Ascending aorta (tissue), 2 donors: ENCODE measurements at places on chromosomes 1 and 21.

GRCh38 chr21:42474043-42474831 is 21.8 kb downstream of the RSPH1 start:
- peak; percentile 55 for DNase-seq

DNA sequence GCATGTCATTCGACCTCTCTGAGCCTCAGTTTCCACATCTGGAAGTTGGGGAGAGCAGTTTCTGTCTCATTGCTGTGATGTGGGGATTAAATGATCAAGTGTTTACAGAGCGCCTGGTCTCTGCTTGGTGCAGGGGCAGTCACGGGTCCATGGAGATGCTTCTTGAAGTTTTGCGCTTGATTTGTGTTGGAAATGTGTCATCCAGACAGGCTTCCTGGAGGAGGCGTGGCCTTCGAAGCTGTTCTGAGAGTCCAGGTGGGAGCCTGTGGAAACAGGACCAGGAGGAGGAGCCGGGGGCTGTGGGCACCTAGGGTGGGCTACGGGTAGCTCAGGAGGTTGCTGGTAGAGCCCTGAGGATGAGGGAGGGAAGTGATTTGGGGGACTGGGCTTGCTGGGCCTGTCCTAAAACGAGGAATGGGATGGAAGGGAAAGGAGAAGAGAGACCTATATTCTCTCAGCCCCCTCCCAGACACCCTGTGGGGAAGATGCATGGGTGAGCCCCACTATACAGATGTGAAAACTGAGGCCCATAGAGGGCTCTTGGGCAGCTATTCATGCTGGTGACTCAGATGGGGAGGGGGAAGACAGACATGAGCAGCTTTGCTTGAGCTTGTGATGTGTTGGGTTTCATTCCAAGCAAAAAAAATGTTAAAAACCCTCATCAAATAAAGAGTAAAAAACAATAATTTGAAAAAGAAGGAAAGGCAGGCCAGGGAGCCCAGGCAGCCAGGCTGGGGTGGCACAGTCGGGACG is 107.2 kb upstream of the WNT4 start:
- DNase-seq, result no peak

- DNase-seq, result no peak
Observed at GRCh38 chr1:55947446-55947845, 631.9 kb downstream of the PLPP3 start.

- DNase-seq, result no peak
Observed at GRCh38 chr1:86487131-86487810, 18.5 kb downstream of the CLCA1 start.

DNA sequence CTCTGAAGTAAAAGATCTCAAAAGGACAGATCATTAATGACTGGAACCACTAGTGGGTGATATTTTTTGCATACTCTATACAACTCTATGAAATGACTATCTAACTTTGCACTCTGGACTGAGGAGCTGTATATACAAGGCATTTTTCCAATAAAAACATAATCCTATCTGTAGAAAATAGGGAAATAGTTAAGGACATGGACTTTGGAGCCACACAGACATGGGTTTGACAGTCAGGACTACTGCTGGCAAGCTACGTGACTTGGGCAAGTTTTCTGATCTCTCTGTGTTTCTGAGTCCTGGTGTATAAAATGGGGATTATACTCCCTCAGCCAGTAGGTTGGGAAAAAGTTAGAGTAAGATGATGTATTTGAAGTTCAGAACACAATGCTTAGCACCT is 20.9 kb upstream of the HSD3B2 start:
- DNase-seq, result no peak

DNA sequence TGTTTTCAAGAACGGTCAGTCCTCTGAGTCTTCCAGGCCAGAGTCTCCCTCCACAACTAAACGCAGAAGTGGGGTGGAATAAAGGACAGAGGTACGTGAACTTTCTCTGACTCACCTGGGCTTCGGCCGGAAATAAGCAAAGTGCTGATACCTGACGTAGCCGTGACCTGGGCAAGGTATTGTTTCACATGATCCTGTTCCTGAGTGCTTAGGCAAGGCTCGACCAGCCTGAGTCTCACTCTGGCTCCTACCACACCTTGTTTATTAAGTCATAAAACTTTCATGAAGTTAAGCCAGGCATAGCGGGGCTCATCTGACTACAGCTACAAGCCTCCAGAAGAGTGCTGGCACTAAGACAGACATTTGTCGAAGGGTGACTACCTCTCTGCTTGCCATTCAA is 327.5 kb downstream of the SETD4 start:
- DNase-seq, result no peak

DNA sequence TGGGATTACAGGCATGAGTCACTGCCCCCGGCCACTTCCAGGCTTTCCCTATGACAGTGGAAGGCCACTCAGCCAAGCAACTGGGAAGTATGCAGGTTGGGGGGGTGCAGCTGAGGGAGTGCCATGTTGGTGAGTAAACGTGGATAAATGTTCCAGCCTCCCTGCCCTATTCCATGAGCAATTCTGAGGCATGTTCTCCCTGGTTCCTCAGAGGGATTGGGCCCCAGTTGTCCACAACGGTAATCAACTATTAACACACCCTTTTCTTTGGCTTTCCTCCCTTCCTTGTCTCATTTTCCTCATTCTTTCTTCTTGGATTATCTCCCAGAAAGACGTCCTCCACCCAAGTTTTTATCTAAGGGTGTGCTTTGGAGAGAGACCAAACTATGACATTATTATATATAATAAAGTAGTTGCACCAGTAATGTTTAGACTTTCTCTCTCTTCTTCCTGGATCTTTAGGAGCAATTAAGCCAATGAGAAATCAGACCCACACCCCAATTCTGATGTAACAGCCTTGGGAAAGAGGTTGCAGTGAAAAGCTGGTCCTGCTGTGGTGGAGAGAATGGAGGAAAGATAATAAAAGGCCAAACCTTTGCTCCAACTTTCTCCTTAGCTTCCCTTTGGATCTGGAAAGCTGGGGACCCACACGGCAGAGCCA is 6.8 kb upstream of the SLAMF9 start:
- no peak for DNase-seq

GRCh38 chr21:21109736-21110135 is 111.5 kb downstream of the NCAM2 start:
- no peak for DNase-seq

DNA sequence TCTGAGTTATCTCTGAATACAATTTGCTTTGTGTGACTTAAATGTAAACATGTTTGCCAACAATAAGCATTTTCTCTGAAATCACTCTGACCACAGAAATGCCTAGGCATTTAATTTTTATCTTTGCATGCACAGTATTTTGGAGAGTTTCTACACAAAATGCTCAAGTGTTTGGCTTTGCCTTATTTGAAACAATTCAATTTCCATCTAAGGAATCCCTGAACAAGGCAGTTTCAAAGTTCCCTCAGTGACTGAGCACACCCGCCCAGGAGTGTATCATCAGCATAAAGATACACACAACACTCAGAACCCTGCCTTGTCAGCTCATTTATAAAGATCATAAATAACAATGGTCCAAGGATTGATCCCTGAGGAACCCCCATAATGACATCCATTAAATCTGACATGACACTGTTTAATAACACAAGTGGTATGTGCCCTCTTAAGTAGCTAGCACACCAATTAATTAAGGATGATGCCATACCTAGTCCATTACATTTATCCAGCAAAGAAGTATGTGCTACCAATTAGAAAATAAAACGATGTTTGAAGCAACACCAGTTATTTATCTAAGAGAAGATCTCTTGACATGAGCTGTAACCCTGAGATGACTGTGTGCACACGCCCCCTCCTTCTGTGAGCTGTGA is 585.8 kb downstream of the ADGRL2 start:
- no peak for DNase-seq

DNA sequence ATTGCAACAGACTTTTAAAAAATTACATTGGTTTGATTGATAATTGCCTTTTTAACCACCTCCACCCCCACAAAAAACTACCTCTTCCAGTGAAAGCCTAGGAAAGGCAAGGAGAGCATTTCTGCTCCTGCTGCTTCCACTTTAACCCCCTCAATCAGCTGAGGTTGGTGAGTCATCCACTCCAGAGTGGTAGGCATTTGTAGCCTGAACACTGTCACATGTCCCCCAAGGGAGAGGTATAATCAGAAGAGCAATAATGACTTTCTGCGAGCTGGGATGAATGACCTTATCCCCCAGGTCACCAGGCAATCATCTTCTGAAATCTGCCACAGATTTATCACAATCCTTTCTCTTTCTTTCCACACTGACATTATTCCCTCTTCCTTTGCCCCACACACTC is 126.6 kb upstream of the CAMK1G start:
- DNase-seq, result no peak

DNA sequence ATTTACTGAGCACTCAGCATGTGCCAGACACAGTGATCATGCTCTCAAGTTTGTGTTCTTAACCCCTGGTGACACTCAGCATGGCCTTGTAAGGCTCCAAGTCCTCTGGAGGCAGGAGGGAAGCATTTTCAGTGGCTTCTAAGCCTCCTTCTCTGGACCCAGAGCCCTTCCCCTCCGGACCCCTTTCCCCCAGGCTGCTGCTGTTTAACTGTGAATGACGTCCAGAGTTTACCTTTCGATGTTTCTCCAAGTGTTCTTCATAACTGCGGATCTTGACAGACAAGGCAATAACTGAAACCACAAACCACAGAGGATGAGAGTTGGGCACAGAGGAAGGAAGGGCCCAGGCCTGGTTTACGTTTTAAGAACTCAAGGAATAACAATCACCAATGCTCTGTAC is 6.5 kb downstream of the MRPS15 start:
- no peak for DNase-seq

DNA sequence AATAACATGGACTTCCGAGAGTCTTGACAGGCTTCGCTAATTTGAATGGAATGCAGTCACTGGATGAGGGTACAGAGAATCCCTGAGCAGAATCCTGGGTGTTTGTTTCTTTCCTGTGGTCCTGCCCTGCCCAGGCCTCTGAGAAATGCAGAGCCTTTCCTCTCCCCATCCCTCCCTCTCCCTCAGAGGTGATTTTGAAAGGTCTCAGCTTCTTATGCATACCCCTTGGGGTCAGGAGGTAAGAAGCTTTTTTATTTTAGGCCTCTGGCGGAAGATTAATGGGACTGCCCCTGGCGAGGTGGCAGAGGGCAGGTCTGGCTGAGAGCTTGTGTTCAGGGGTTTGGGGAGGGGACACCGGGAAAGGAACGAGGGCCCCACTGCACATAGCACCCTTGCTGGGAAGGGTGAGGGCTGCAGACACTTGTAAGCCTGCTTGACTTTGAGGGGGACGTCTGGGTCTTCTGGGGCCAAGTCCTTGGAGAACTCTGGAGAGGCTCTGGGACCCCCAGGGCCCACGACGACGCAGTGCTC is 116.5 kb upstream of the SLC45A1 start:
- DNase-seq, result no peak

DNA sequence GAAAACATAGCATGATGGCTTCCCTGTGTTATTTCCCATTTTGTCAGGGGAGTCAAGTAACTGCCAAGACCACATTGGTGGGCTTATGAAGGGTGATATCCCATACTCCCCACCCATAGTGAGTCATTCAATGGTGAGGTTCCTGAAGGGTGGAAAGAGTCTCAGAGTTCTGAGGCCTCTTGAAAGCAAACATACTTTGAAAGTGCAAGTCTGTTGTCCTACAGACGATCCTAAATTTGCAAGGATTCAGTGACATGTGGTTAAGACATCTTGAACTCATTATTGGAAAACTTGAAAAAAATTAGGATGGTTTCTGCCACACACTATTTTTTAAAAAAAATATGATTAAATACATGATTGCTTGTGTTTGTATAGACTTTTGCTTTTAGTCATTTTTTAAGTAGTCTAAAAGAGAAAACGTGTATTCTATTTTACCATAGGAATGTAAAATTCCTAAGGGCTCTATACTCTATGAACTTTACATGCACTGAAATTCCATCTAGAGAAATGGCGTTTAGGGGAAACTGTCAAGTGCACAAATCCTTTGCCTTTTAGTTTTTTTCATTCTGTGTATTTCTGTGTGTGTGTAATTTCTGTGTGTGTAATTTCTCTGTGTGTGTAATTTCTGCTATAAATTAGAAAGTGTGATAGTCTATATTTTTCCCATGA is 225.5 kb upstream of the ADAMTS5 start:
- no peak for DNase-seq

DNA sequence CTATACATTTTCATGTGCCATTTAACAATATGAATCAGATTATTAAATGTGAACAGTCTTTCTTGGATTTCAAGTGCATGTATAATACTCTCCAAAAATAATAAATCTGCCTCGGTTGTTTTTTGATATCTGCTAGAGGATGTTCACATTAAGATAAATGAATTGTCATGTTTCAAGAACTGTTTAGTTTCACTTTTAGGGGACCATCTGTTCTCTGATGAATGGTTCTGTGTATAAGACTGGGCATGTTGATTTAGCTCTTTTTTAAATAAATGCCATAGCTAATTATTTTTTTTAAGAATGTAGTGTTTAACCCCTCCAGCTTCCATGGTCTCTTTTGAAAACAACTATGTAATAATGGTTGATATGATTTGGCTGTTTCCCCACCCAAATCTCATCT is 1245.1 kb upstream of the ADGRL4 start:
- DNase-seq, result no peak

- no peak for DNase-seq
Observed at GRCh38 chr1:36652586-36652985, 169.9 kb upstream of the CSF3R start.

GRCh38 chr1:209412036-209412435 is 171.5 kb upstream of the CAMK1G start:
- DNase-seq, result peak; percentile 3

GRCh38 chr1:156230473-156230837 is 11.5 kb upstream of the BGLAP start:
- no peak for DNase-seq

DNA sequence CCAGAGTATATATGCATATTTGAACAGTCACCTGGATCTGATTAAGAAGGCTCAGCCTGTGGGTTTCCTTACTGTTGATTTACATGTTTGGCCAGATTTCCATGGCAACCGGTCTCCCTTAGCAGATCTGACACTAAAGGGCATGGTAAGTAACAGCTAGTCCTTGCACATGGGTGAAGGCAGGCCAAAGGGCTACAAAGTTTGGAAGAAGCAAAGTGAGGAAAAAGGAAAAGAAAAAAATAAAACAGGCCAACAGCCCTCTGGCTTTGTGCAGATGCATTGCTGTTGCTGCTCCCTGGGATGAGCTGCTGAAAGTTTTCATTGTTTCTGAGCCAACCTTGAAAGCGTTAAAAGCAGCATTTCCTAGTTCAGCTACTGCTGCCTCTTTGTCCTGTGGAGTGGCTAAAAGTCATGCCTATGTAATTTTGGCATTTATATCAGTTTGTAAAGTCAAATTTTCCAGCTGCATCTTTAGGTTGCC is 176.5 kb upstream of the HOOK1 start:
- no peak for DNase-seq

- no peak for DNase-seq
Observed at GRCh38 chr1:187481581-187482148, 652.9 kb downstream of the PLA2G4A start.
